Fibroblast of villous mesenchyme (primary cell): ENCODE measurements at places on chromosomes 7 and 10. TPM values are rescaled to one million over a fixed set of nuclear protein-coding genes. Genes with fewer than 3 reads are reported as not detected.

MSMB gene
- total RNA-seq: not detected in 2 replicates

YKT6 gene
- total RNA-seq: 108 and 119 TPM in 2 replicates

AMPH gene
- 0.86 and 0.97 TPM in 2 replicates for total RNA-seq

ORC5 gene
- total RNA-seq: 20.6 and 25.5 TPM in 2 replicates

LRRTM3 gene
- under 0.01 TPM in 1 of 2 replicates, not detected in the other for total RNA-seq

INMT gene
- 15.8 and 48.4 TPM in 2 replicates for total RNA-seq

FFAR4 gene
- total RNA-seq: not detected in 2 replicates

OGA gene
- total RNA-seq: 80.3 and 93.1 TPM in 2 replicates

TRIM24 gene
- 10.3 and 10.4 TPM in 2 replicates for total RNA-seq

BTBD16 gene
- total RNA-seq: not detected in 2 replicates

CADPS2 gene
- total RNA-seq: 13.9 and 27.2 TPM in 2 replicates

ATG9B gene
- under 0.01 and 0.32 TPM in 2 replicates for total RNA-seq

C10orf67 gene
- total RNA-seq: under 0.01 TPM in 2 replicates

SFTPA1 gene
- not detected in 2 replicates for total RNA-seq

NME8 gene
- not detected in 2 replicates for total RNA-seq

MUC12 gene
- under 0.01 TPM in 1 of 2 replicates, not detected in the other for total RNA-seq

FAM20C gene
- total RNA-seq: 16.8 and 33.2 TPM in 2 replicates

NUTM2B gene
- 0.32 and 0.43 TPM in 2 replicates for total RNA-seq

NSUN6 gene
- 6.8 and 8.6 TPM in 2 replicates for total RNA-seq

CCL24 gene
- total RNA-seq: not detected in 2 replicates

IQCE gene
- total RNA-seq: 13.2 and 13.4 TPM in 2 replicates

ENTPD1 gene
- 0.86 and 1.3 TPM in 2 replicates for total RNA-seq

PPP3CB gene
- total RNA-seq: 23.2 and 27.2 TPM in 2 replicates

EPHB6 gene
- total RNA-seq: 0.43 and 4.2 TPM in 2 replicates

RASA4B gene
- total RNA-seq: 2.3 and 3.5 TPM in 2 replicates

MKX gene
- total RNA-seq: 5.8 and 6.9 TPM in 2 replicates

CCDC201 gene
- not detected in 2 replicates for total RNA-seq

ADCYAP1R1 gene
- total RNA-seq: under 0.01 TPM in 1 of 2 replicates, not detected in the other

SLC13A1 gene
- not detected in 2 replicates for total RNA-seq

HMX3 gene
- total RNA-seq: not detected in 2 replicates

SFR1 gene
- total RNA-seq: 6.1 and 8.2 TPM in 2 replicates

ATOH7 gene
- total RNA-seq: under 0.01 TPM in 1 of 2 replicates, not detected in the other

HOXA2 gene
- total RNA-seq: 0.64 and 0.86 TPM in 2 replicates

GNA12 gene
- total RNA-seq: 41.9 and 46.2 TPM in 2 replicates

SLC18A3 gene
- total RNA-seq: under 0.01 TPM in 1 of 2 replicates, not detected in the other

SAMD9 gene
- total RNA-seq: 15.8 and 21.2 TPM in 2 replicates

VWDE gene
- under 0.01 TPM in 1 of 2 replicates, not detected in the other for total RNA-seq

GLUD1 gene
- 182 and 219 TPM in 2 replicates for total RNA-seq

PTF1A gene
- total RNA-seq: not detected in 2 replicates

TFEC gene
- total RNA-seq: not detected in 2 replicates

SPDYE8 gene
- not detected in 2 replicates for total RNA-seq

PAXIP1 gene
- total RNA-seq: 9.3 and 10.4 TPM in 2 replicates

ZNF804B gene
- under 0.01 TPM in 1 of 2 replicates, not detected in the other for total RNA-seq

ACSM6 gene
- total RNA-seq: not detected in 2 replicates

CRTAC1 gene
- total RNA-seq: not detected in 2 replicates

BEND7 gene
- total RNA-seq: under 0.01 and 0.64 TPM in 2 replicates

TMEM139 gene
- not detected in 2 replicates for total RNA-seq

GPC2 gene
- total RNA-seq: 0.43 and 2.9 TPM in 2 replicates

ARHGAP21 gene
- 117 and 136 TPM in 2 replicates for total RNA-seq

PAOX gene
- 6.4 and 7.8 TPM in 2 replicates for total RNA-seq

ERVW-1 gene
- total RNA-seq: not detected in 2 replicates

UNCX gene
- not detected in 2 replicates for total RNA-seq

SH2D4B gene
- under 0.01 TPM in 1 of 2 replicates, not detected in the other for total RNA-seq

KCTD7 gene
- total RNA-seq: 11.2 and 12.2 TPM in 2 replicates

RAPGEF5 gene
- total RNA-seq: 0.64 and 0.86 TPM in 2 replicates

SEMA4G gene
- 0.43 and 0.64 TPM in 2 replicates for total RNA-seq

CNTNAP2 gene
- total RNA-seq: not detected in 2 replicates

TFR2 gene
- under 0.01 and 0.43 TPM in 2 replicates for total RNA-seq
